Cortex of kidney (tissue), 1 donor: ENCODE measurements at places on chromosomes 3 and 15.

DNA sequence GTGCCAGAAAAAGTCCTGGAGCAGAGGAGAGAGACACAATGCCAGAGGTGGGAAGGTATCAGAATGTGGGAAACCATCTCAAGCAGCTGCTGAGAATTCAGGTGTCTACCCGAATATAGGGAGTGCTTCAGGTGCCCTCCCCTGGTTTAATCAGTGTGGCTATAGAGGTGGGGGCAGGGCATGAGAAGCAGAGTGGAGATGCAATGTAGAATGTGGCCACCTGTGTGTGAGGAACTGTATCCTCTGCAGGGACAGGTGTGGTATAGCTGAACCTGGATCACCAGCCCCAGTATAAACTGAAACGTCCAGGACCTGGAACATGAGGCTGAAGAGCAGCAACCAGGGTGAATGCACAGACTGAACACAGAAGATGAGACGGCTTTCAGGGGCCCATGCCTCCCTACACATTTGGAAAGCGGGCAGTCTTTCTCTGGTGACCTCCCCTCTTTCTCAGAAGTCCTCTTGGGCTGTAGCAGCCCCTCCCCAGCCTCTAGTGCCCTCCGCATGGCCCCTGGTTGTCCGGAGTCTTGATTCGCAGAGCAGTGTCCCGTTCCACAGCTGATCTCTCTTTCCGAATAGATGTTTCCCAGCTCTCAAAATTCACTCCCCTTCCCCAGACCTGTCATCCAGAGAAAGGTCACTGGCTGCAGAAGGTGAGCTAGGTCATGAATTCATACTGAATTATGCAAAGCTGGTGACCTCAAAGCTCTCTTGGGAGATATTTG lies 103.1 kb downstream of the ABHD5 start:
- DNase-seq, result no peak

GRCh38 chr3:165640970-165641369 lies 196.3 kb downstream of the BCHE start:
- no peak for DNase-seq

GRCh38 chr3:123728014-123728413 lies 143.2 kb upstream of the HACD2 start:
- no peak for DNase-seq

DNA sequence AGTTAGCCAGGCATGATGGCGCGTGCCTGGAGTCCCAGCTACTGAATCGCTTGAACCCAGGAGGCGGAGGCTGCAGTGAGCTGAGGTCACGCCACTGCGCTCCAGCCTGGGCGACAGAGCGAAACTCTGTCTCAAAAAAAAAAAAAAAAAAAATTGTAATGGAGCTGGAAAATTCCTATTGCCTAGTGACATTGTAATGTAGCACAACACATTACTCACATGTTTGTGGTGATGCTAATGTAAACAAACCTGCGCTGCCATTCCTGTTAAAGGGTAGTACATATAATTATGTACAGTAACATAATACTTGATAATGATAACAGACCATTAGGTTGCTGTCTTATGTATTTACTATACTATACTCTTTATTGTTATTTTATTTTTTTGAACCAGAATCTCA lies 39.1 kb downstream of the KNL1 start:
- DNase-seq, result no peak

- DNase-seq, result no peak
Measured at GRCh38 chr15:91342097-91342496, 242.0 kb downstream of the SV2B start.

DNA sequence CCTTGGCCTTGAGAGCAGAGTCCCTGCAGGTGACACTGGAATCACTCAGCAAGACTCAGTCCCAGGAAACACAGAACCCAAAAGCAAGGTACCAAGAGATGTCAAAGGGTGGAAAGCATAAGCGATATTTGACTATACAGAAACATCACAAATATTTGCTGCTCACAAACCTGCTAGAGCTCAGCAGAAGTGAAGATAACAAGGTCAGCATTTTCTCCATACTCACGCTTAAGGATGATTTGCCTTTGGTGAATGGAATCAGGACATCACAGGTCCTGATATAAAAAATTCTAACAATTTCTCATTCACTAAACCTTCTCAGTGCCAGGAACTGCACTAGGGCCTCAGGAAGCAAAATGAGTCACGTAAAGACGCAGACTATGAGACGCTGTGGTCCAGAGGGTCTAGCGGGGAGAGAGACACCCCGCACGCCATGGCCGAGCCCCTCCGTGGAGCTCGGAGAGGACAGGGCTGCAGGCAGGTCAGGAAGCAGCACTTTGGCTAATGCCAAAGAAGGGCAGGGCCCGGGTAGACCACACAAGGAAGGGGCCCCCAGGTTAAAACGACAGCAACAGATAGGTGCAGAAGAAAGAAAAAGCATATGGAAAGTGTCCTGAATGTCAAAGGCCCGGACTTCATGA lies 10.7 kb downstream of the PCSK6 start:
- DNase-seq, result no peak

GRCh38 chr15:63940966-63941620 lies 105.2 kb downstream of the DAPK2 start:
- no peak for DNase-seq

- no peak for DNase-seq
Measured at GRCh38 chr3:189334064-189334920, 162.5 kb downstream of the TPRG1 start.

DNA sequence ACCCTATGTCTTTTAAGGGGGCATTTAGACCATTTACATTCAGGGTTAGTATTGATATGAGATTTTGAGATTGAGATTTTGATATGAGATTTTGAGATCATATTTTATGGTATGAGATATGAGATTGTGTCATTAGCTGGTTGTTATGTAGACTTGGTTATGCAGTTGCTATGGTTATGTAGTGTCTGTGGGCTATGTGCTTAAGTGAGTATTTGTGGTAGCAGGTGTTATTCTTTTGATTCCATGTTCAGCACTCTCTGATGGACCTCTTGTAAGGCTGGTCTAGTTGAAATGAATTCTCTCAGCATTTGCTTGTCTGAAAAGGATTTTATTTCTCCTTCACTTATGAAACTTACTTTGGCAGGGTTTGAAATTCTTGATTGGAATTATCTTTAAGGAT lies 225.4 kb downstream of the SATB1 start:
- DNase-seq, result no peak

DNA sequence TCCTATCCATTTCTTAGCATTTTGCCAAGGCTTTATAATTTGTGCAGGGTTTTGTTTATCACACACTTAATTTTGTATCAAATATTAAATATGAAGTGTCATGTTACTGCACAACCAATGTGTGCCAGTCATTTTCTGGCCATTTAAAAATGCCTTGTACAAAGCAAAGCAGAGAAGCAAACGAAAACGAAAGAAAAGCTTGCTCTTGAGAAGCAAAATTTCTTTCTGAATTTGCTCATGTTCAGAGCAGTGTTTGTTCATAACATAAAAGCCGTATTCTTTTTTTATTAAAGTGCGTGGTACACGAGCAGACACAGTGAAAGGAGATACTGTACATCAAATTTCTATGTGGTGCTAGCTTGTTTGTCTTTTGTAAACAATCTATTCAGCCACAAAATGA lies 792.6 kb downstream of the NAALADL2 start:
- no peak for DNase-seq

DNA sequence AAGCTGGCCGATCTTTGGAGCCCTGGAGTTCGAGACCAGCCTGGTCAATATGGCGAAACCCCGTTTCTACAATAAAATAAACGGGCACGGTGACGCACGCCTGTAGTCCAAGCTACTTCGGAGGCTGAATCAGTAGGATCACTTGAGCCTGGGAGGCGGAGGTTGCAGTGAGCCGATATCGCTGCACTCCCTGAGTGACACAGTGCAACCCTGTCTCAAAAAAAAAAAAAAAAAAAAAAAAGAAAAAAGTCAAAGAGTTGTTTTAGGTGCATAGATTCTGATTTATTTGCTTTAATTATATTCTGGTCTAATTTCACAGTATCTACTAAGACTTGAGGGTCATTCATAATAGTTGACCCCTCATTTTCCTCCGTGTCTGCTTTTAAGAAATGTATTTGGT lies 1.7 kb downstream of the ARL13B start:
- DNase-seq, result no peak

DNA sequence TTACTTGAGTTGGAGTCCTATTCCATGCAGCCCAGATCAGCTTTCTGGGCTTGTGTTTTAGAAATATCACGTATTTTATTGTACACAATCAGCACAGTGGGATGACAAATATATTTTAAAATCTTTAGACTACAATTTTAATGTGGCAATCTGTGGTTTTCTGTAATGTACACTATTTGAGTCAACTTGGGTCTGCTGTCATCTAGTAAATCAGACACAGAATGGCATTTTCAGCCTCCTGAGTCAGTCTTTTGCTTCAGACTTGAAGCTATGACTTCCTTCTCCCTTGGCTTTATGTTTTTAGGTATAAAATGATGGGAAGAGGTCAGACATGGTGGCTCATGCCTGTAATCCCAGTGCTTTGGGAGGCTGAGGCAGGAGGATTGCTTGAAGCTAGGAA lies 232.1 kb downstream of the NECTIN3 start:
- no peak for DNase-seq

DNA sequence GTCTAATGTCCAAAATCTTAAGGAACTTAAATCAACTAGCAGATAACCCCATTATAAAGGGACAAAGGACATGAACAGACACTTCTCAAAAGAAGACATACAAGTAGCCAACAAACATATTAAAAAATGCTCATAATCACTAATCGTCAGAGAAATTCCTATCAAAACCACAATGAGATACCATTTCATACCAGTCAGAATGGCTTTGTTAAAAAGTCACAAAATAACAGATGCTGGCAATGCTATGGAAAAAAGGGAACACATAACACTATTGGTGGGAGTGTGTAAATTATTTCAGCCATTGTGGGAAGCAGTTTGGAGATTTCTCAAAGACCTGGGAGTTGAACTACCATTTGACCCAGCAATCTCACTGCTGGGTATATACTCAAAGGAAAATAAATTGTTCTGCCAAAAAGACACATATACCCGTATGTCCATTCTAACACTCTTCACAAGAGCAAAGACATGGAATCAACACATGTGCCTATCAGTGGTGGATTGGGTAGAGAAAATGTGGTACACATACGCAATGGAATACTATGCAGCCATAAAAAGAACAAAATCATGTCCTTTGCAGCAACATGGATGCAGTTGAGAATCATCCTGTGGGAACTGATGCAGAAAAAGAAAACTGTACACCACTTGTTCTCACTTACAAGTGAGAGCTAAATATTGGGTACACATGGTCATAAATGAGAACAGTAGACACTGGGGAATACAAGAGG lies 78.5 kb downstream of the TCF12 start:
- no peak for DNase-seq

GRCh38 chr3:170723241-170723640 lies 137.4 kb upstream of the SLC7A14 start:
- no peak for DNase-seq

DNA sequence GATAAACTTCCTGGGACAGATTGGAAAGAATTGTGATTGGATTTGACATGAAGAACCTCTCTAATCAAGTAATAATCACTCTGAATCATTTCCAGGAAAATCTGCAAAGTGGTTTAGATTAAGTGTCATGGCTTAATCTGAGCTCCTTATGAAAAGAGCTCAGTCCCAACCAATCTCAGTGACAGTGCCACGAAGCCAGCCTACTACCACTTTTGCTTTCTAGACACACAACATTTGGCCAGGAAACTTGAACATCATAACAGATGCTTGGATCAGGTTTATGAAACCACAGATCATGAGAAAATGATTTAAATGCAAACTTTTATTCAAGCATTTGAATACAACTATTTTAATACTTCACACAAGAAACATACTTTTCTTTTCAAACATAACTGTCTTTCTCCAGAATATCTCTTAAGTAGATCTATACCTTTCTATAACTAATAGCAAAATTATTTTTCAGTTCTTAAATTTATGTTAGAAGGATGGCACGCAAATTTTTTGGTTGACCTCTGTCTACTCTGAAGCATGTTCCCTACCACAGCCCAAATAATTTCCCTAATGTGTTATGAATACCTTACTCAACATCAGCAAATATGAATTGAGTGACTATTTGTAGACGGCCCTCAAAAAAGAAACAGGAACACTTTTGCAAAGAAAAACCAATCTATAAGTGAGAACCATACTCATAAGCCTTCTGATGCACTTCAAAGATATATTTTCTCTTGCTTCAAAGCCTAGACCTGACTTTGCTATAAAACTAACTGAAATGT lies 495.0 kb upstream of the ZNF385D start:
- DNase-seq, result no peak

GRCh38 chr15:98653686-98654085 lies 5.3 kb downstream of the IGF1R start:
- no peak for DNase-seq

GRCh38 chr15:31834654-31835053 lies 195.7 kb upstream of the CHRNA7 start:
- DNase-seq, result no peak

DNA sequence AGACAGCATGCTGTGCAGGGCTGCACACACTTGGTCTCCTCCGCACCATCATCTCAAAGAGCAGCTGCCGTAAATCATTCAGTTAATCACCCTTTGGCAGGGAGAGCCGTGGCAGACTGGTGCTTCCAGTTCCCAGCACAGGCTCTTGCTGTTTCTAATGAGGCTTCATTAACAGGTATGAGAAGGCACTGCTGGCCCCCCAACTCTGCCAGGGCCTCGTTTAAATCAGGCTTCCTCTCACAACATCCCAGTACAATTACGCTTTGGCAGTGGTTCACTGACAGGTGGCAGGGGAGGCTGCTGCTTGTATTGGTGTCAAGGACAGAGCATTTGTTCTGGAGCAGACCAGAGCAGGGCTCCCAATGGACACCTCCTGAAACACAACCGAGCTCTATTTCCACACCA lies 77.1 kb downstream of the BFSP2 start:
- DNase-seq, result no peak

GRCh38 chr3:5181469-5182141 lies 5.9 kb upstream of the EDEM1 start:
- DNase-seq, result no peak

GRCh38 chr3:71425491-71426071 lies 157.9 kb downstream of the FOXP1 start:
- DNase-seq, result no peak

DNA sequence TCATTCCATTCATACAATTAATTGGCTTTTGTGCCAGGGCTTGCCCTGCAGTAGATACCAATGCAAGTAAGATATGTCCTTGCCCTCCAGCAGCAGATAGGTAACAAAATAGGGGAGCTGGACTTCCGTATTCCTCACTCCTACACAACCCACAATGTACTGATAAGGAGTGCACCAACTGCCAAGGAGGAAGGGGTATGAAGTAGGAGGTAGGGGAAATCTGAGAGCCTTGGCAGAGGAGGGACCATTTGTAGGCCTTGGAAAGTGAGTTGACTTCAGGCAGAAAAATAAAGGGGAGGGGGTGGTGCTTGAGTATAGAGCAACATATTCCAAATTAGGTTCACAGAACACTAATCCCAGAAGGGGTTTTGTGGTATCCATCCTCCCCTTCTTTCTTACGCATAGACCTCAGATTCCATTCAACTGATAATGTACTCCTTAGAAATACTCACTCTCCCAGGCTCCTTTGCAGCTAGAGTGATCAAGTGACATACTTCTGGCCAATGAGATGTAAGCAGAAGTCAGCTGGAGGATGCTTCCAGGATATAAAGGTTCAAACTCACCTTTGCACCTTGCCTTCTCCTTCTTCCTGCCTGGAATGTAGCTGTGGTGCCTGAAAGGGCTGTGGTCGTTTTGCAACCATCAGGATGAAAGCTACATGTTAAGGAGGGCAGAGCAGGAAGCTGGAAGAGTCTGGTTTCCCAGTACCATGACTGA lies 127.1 kb upstream of the SMAD3 start:
- no peak for DNase-seq
